ENCODE measurements at places on chromosomes 6 and 20.

GRCh38 chr6:72048080-72048479 is 161.7 kb downstream of the RIMS1 start:
- DNase-seq = no peak

DNA sequence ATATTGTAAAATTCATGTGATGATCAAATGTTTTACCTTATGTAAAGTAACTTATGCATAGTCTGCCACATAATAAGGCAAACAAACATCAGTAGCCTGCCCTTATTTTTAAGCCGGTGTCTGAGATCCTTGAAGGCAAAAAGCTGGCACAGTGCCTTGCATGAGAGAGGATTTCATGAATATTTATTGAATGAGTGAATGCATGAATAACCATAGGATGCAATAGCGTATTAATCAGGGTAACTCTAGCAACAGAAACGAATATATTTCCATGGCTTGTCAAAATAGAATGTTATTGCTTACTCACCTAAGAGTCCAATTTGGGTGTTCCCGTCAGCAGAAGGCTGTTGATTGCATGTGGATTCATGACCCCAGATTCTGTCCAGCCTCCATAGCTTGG is 34.9 kb downstream of the BTBD3 start:
- DNase-seq = no peak

DNA sequence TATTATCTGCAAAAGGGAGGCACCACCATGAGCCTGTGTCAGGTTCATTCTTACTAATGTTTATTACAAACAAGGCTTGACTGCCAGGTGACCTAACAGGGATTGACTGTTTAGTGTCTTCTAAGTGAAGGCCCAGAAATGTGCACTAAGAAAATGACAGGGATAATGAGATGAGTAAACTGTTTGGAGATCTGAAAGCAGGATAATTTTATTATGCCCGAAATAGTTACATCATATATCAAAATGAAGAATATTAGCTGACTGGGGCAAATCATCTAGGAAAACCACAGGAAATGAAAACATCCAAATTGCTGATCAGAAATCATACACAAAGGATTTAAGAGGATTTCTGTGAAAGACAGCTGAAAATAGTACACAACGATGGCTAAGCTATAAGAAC is 516.7 kb downstream of the HDGFL1 start:
- DNase-seq = no peak

GRCh38 chr6:127176146-127176545 is 57.7 kb downstream of the RSPO3 start:
- no peak for DNase-seq

GRCh38 chr20:61442075-61442670 is 190.1 kb downstream of the CDH4 start:
- no peak for DNase-seq

DNA sequence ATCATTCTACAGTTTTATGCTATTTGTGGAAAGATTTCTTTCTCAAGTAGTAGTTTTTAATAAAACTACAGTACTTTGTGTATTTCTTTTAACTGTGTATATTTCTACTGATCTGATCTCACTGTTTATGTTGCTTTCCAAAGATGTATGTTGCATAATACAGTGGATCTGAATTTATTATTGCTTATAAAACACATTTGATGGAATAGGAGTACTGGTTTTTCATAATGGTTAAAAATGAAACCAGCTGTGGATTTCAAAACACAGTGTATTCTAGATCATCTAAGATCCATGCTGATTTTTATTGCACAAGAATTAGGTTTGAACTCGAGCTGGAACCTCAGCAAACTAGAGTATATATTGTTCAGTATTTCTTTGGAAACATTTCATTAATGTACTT is 8.0 kb downstream of the NKX2-4 start:
- DNase-seq = no peak

DNA sequence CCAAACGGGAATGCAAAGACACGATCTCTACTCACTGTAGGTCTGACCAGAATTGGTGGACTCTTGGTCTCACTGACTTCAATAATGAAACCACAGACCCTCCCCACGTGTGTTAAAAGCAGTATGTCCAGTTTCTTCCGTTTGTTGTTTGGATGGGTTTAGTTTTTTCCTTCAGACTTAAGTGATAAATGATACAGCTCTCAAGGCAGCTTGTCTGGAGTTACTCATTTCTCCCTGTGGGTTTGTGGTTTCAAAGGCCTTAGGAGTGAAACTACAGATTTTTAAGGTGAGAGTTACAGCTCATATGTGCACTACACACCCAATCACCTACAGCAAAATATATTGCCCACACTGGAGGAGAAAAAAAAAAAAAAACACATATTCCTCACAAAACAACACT is 86.7 kb upstream of the STMND1 start:
- no peak for DNase-seq

GRCh38 chr6:57423468-57423867 is 106.0 kb downstream of the PRIM2 start:
- DNase-seq = no peak

DNA sequence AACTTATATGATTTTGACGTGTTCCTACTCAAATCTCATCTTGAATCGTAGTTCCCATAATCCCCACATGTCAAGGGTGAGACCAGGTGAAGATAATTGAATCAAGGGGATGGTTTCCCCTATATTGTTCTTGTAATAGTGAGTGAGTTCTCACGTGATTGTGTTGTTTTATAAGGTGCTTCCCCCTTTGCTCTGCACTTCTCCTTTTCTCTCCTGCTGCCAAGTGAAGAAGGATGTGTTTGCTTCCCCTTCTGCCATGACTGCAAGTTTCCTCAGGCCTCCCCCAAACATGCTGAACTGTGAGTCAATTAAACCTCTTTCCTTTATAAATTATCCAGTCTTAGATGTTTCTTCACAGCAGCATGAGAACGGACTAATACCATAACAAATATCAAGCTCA is 83.2 kb downstream of the MANEA start:
- no peak for DNase-seq

DNA sequence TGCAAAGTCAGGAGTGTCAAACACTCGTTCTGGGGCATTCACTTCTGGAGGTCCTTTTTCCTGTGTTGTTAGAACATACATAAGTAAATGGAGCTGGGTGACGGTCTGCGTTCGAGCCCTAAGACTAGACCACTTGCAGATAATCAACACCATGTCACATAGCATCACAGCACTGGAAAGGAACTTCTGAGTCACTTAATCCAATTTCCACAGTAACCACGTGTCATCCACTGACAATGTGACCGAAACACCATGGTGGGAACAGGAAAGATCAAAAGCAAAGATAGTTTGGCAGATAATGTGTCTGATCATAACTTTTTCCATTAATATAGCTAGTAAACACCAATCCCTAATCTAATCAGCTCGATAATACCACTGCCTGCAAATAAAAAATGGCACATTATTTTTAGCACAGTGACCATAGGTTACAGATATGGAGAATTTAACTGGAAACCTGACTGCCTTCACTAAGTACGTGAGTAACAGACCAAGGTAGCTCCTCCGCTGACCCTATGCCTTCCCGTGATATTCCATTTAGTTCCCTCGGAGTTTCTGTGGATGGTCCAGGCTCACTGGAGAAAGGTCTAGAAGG is 34.8 kb downstream of the WRNIP1 start:
- no peak for DNase-seq

GRCh38 chr6:126143761-126144251 is 157.5 kb downstream of the TRMT11 start:
- no peak for DNase-seq

DNA sequence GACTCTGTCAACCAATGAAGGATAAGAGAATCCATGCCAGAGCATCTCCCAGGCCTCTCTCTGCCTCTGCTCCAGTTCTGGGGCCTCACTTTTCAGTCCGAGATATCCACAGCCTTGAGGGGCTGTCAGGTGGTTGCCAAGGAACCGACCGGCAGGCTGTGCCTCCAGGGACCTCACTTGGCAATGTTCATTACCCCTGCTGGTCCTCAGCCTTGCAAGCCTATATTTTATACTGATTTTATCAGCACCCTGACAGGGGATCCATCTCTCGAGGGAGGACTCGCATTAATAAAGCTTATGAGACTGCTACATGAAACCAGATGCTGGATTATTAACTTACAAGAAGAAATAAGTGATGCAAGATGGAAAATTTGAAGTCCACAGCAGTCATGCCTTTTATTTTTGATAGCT is 39.9 kb downstream of the TMC2 start:
- DNase-seq = no peak

GRCh38 chr6:112428477-112428876 is 81.3 kb downstream of the RFPL4B start:
- DNase-seq = no peak

DNA sequence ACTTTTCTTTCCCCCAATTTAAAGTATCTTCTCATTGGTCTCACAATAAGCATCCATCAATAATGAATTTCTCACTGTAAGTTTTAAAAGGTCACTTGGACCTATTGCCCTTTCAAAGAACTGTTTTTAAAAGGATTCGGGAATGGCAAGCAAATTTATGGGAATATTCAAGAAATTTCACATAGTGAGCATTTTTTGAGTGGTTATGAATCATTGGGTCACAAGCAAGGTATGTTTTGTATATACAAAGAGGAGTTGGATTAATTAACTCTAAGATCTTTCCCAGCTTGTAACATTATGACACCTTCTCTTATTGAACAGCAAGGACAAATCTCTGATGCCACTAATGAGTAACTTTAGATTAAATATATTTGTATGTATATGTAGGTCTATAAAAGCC is 165.0 kb downstream of the MOXD1 start:
- DNase-seq = no peak

DNA sequence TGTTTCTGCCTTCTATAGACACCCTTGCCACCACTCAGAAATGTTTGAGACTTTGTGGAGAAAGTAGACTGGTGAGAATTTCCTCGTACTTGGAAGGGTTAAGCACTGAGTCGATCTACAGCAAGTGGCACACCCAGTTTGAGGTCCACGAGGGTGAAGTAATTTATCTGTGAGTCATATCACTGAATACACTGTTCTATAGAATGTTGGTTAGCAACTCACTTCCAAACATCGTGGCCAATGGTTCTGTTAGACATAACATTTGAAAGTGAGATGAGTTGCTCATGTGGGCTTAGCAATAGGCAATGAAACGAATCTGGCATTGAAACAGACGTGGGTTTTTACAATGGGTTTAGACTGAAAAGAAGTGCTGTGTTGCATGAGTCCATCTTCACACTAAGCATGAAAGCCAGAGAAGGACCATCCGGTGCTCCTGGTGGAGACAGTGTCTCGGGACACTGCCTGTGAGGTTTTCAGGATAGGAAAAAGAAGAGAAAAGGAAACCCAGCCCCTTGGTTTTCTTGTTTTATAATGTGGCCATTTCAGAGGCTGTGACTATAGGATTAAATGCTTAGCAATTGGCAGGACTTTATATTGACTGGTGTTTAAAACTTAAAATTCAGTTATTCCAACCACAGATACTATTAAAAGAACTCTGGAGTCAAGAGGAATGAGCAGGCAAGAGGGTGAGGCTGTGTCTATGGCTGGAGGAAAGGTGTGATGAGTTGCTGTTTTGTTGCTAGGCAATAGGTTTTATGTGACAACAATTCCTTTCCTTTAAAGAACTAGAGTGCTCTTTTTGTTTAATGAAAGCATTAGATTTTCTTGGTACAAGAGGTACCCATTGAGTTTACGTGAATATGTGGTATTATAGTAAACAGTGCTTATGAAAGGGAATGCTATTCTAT is 31.0 kb upstream of the EZR start:
- DNase-seq = peak; percentile 90

All from CD4-positive, alpha-beta T cell treated with Interleukin-1 beta for 1 hour (primary cell).